DMS 273 treated with DMSO at 0.1 percent for 48 hours (cell line): ENCODE measurements at places on chromosomes 5 and 9.

DNA sequence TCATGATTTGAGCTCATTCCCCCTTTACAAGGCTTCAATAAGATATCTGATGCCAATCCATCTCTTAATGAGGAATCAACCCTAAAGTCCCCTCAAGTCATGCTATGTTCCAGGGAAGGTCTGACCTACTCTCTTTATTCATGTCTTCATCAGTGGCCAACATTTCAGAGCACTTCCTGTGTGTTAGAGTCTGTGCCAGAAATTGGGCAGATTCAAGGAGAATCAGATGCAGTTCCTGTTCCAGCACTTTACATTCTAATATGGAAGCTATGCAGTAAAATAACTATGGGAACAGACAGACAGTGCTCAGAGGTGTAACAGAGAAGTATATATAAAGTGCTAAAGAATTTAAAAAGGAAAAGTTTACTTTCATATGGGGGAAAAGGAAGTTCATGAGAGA is 193.4 kb upstream of the NR4A3 start:
- DNase-seq, result no peak

DNA sequence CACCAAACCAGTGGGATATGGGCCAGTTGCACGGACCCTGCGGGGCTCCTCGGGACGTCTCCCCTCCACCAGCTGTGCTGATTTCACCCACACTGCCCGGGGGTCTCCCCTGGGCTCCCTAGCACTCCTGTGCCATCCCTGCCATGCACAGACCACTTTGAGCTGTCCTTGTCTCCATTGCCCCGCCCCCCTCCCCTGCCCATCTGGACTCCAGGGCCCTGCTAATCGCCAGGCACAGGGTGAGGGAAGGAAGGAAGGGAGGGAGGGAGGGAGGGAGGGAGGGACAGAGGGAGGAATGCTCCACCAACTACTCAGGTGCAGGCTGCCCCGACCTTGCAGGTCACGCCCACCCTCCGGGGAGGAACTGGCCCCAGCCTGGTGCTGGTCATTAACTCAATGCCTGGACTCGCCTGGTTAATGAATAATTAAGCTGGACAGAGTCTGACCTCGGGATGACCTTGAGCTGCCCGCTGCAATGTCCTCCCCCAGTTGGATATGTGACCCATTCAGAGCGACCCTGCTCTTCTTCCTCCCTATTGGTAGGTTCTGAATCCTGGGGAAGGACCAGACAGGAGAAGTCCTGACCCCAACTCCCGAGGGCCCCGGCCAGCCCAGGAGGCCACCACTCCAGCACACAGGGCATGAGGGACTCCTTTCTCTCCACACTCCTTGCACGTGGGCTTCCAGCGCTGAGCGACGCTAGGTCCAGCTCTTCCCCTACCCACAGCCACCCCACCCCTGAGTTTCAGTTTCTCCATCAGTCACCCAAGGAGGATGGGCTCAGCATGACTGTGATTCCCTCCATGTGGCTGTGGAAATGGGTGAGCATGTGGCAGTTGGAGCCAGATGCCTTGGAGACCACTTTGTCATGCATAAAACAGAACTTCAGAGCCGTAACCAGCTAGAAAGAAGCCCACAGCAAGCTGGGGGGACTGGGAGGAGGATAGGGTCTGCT is 62.1 kb downstream of the C9orf50 start:
- no peak for DNase-seq

GRCh38 chr5:134037160-134037559 is 32.4 kb upstream of the VDAC1 start:
- no peak for DNase-seq

DNA sequence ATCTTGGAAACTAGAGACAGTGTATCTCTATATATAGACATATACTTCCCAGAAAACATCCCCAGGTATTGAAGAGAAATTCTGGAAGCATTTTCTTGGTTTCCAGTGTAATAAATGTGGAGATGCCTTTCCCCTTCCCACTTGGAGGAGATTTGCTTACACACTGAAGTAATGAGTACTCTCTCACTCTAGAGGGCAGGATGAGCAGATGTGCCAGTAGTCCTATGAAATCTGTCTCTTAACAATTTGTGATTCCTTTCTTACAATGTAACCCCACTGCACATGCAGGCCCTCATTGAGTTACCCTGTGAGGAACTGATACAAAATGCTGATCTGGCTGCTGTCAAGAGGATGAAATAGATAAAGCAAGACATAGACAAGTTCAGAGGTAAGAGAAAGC is 567.2 kb downstream of the SLCO4C1 start:
- DNase-seq, result no peak

DNA sequence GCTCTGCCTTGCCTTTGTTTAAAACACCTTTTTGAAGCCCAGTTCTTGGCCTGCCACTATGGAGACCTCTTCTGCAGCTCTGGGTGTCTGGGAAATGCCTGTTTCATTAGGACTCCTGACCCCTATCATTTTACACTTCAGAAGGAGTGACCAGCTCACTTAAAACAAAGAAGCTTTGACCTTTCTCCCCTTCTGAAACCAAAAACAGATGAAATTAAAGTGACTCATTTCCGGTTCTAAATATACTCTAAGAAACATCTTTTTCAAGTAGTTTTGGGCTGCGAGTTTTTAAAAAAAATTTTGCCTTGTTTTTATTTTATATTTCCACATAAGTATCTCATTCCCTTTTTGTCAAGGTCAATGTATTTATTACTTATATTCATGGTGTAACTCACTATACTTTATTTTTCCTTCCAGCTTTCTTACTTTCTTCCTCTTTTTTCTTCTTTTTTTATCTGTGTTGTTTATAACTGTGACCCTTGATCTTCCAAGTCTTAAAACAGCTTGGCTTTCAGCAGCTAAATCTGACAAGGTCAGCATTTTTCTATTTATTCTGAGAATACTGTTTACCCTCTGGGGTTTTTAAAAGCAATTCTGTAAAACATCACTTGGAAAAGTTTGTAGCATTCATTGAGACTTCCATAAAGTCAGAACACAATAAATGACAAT is 672.9 kb downstream of the NR2F1-AS1 start:
- DNase-seq, result no peak

DNA sequence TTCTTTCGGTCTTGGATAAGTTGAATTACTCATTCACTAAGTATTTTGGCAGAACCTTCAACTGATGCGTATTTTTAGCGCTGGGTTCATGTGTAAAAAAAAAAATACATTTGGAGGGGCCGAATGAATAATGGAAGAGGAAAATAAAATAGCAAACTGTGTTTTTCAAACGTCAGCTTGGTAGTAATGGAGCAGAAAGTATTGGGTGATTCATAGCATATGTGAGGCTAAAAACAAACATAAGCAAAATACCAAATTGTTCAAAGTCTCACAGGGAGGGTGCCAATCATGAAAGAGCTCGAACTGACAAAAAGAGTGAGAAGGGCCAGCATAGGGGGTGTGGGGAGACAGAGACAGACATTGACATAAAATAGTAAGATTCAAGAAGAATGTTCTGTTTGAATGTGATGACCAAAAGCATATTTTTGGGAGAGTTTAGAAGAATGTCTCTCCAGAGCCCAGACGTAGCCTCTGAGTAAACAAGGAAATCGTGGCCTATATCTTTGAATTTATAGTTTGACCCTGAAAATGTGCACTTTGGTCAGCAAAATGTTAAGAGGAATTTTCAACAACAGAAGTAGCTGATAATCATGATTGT is 174.9 kb upstream of the HMHB1 start:
- DNase-seq, result no peak

- DNase-seq, result no peak
Measured at GRCh38 chr5:73827106-73827450, 201.1 kb downstream of the ARHGEF28 start.

GRCh38 chr5:14144586-14145434 is 1.7 kb downstream of the TRIO start:
- peak; percentile 53 for DNase-seq

GRCh38 chr5:81533629-81534405 is 139.9 kb upstream of the ACOT12 start:
- no peak for DNase-seq

DNA sequence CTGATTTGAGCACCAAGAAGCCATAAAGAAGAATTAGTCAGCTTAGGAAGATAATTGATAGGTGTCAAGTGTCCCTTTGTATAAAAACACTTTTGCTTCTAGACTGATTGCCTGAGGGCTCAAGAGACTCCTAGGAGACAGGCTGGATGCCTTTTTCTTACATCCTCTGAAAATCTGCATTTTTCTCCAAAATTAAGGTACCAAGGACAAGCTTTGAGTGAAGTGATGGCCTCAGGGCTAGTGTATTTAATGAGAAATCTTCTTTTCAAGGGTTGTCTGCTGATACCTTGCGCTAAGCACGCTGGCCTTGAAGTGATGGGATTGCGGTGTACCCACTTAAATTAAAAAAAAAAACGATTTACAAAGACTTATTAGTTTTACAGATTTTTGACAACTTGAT is 304.0 kb downstream of the TLR4 start:
- no peak for DNase-seq

- no peak for DNase-seq
Measured at GRCh38 chr5:37637165-37637845, 202.5 kb downstream of the GDNF start.

DNA sequence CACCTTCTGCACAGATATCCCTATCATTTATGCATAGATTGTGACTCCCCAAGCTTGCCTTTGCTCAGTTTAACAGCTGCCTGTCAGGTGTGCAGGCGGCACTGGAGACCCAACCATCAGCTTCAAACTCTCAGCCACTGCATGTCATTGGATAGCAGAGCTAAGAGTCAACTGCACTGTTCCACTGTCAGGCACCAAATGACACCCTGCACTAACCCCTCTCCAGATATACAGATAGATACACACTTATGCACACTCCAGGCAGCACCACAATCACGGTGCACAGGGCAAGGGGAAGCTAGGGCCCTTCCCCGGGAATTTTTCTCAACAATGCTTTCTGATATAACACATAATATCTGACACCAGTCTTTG is 142.3 kb downstream of the BNC2 start:
- DNase-seq, result peak; percentile 73

DNA sequence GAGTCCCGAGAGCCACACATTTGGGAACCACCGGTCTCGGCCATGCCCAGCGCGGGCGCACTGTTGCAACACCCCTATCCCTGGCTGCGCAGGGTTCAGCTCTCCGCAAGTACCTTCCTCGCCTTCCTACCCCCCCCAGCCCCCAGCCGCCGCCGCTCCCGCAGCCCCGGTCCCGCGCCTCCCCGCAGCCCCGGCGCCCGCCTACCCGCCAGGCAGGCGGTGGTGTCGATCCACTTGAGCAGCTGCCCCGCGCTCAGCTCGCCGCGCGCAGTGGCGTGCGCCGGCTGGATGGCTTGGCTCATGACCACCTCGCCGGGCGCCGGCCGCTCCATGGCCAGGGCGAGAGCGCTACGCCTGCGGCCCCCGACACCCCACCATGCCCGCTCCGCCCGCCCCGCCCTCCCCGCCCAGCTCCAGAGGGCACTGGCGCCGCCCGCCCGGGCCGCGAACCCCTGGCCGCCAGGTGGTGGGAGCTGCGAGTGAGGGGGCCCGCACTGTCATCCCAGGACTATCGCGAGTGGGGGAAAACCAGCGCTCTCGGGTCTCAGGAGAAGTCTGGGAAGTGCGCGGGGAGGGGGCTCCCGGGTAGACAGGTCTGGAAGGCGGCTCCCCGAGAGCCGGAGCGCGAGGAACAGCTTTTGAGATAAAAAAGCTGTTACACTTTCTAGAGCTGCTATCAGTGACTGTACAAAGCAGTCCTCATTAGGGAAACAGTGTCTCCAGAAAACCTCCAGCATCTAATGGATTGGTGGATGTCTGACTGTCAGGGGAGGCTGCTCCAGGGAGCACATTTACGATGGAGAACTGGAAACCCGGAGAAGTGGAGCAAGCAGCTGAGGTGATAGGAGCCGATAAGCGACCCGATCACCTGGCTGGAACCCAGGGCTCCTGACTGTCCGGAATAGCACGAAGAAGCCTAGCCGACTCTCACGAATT is at the start of gene ACOT12:
ACOT12 (minus strand) TSS at position 352 of the 936 bp plus-strand sequence; CDS start at position 332, 20 bp downstream.
- no peak for DNase-seq
